Anterior cingulate cortex (tissue), 58 donors: ENCODE measurements at places on chromosomes 11 and 22.

GRCh38 chr22:28217277-28217676 lies 298.2 kb upstream of the PITPNB start:
- DNase-seq, result no peak

GRCh38 chr22:40116496-40117200 lies 61.1 kb upstream of the TNRC6B start:
- no peak for DNase-seq

- DNase-seq, result no peak
Observed at GRCh38 chr11:119728211-119728626, 781 bp downstream of the NECTIN1 start.

GRCh38 chr22:27867953-27868731 lies 50.9 kb downstream of the PITPNB start:
- DNase-seq, result no peak

DNA sequence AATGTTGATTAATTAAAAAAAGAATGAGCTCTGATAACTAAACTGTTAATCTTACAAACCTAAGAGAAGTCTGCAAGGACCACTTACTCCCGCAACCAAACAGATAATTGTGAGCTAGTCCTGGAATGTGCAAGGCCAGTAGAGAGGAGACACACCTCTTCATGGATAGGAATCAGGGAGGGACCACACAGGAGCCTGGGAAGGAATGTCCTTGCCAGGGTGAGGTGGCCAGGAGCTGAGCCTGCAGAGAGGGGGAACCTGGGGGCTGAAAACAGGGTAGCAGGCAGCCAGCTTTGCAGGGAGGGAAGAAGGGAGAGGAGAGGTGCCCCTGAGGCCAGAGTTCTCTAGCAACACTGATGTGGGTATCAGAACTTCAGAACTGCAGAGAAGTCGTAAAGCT lies 9.4 kb upstream of the NLRP10 start:
- no peak for DNase-seq
